A375 (cell line): ENCODE measurements at places on chromosomes 3 and 15. TPM values are rescaled to one million over a fixed set of nuclear protein-coding genes. Genes with fewer than 3 reads are reported as not detected.

The SPESP1 gene
- 16.2 and 20.4 TPM in 2 replicates for total RNA-seq

The ARRDC4 gene
- 5.0 and 5.5 TPM in 2 replicates for total RNA-seq

The TATDN2 gene
- total RNA-seq, result 10.1 and 12.1 TPM in 2 replicates

The GOLGA6A gene
- 2.4 TPM in 1 of 2 replicates, not detected in the other for total RNA-seq

The GOLGA6L4 gene
- total RNA-seq, result 0.21 and 0.83 TPM in 2 replicates

The PLA2G4F gene
- not detected in 2 replicates for total RNA-seq

The P2RY12 gene
- not detected in 2 replicates for total RNA-seq

The FBLN2 gene
- total RNA-seq, result 0.05 and 1.4 TPM in 2 replicates

The XCR1 gene
- not detected in 2 replicates for total RNA-seq

The ITGA11 gene
- total RNA-seq, result 1.2 and 2.6 TPM in 2 replicates
